Cerebellar nuclear complex (tissue), 1 donor: ENCODE measurements at places on chromosomes 16 and 17.

DNA sequence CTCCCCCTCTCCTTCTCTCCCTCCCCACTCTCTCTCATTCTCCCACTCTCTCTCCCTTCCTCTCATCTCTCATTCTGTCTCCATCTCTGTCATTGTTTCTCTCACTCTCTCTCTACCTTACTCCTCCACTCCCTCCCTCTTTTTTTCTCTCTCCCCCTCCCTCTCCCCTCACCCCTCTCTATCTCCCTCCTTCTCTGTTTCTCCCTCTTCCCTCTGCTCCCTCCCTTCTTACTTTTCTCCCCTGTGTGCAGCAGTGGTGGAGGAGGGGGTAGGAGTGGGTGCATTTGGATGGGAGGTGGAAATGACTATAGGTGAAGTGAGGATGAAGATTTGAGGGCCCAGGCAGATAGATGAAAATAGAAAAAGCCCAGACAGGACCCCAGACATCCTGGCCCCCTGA, 70.9 kb downstream of the HLF start:
- DNase-seq = no peak

DNA sequence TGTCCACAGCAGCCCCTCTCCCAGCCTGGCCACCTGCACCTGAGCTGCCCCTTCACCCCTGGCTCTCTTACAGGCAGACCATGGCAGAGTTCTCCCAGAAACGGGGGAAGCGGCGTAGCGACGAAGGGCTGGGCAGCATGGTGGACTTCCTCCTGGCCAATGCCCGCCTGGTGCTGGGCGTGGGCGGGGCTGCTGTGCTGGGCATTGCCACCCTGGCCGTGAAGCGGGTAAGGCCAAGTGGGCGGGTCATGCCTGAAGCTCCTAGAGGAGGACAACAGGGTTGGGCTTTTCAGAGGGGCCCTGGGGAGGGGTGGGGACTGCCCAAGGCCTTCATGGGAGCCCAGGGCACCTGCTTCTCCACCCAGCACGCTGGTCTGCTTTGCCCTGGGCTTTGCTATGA, 2.2 kb downstream of the MIEF2 start:
- no peak for DNase-seq

DNA sequence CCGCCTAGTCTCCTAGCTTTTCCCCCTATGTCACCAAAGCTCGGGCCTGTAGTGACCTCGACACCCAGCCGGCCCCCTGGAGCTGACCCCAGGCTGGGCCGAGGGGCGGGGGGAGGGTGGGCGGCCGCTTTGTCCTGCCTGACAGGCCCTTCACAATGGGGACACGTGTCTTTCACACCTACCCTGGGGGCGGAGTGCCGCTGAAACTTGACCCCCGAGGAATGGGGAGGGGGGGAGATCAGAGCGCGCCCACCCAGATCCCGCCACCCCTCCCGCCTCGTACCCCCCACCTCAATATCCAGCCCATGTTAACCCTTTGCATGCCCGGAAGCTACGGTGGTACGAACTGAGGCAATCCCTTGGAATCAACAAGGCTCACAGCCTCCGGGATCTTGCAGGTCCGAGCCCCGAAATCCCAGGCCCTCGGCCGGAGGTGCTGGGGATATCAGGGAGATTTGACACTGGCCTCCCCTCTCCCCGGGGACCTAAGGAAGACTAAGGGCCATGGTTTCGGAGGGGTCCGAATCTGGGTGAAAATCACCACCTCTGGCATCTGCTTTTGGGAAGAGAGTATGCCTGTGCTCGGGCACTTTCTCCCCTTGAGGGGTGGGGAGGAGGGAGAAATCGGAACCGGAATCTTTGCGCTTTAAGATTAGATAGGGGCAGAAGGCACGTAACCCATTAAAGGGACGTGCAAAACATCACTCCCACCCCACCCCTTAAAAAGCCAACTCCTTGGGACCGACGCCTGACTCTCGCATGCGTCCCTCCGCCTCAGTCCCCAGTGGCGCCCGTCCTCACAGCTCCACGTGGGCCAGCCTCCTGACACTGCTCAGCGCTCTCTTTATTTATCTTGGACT, 2.6 kb downstream of the NOG start:
- DNase-seq = no peak

DNA sequence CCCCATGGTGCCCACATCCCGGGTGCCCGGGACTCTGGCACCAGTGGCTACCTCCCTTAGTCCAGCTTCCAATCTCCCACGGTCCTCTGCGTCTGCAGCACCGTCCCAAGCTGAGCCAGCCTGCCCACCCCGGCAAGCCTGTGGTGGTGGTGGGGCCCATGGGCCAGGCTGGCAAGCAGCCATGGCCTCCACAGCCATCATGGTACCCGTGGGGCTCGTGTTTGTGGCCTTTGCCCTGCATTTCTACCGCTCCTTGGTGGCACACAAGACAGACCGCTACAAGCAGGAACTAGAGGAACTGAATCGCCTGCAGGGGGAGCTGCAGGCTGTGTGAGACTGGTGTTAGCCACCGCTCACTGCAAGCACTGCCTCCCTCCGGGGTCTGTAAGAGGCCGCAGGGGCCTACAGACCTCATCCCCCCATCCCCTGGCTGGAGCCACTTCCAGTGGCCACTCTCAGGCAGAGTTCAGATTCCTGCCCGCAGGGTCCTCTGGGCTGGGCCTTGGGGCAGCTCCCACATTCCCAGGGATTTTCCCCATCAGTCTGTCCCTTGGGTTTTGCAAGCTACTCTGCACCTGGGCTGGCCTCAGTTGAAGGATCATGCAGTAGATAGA, 3.9 kb upstream of the SETD1A start:
- DNase-seq = peak; percentile 31

DNA sequence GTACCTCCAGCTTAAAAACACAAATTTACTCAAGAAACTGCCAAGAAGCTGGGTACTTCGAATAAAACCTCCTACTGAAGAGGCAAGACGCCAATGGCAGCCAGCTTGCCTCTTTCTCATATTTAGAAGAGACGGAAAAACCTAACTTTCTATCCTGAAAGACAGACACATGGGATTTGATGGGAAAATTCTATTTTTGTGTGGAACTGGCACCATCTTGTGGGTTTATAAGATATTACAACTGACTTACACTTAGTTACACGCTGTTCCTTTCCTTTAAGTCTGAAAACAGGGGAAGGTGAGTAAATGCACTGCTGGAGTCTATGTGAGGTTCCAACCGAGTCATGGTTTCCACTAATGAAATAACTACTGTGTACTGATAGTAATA, 10.3 kb downstream of the ZNF18 start:
- DNase-seq = no peak

GRCh38 chr16:78836802-78837491, 737.5 kb downstream of the WWOX start:
- DNase-seq = no peak

GRCh38 chr16:85492295-85492864, 120.7 kb upstream of the GSE1 start:
- no peak for DNase-seq

DNA sequence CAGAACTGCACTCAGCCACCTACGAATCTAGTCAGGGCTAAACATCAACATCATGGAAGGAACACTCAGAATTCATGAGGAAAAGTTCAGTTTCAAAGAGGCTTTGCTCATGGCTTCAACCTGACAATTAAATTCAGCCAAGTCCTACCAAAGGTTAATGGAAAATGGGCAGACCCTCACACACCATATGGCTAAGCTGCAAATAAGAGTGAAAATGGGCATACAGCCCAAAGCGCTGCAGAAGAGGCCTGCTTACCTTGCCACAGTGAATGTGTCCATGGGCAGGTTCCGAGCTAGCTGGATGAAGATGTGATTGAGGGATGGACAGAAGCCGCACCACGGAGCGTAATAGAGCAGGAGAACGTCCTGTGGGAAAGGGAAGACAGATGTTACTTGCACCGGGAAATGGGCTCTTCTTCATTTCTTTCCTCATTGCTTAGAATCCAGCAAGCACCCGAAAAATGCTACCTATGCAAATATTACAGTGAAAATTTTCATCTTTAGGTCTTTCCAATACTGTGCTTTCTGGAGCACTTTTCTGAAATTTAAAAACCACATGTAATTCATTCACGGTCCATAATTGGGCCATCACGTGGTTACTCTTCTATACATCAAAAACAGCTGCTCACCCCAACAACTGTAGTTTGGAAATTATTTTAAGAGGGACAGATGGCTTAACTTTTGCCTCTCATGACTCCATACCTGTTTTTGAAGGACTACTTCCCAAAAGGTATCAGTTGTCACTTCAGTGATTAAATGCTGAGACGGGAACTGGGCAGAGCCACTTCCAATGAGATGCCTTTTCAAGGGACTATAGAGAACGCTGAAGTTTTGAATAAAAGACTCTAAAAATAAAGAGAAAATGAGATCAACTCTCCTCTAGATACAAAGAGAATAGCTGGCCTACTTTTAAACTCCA, 19.6 kb downstream of the SNN start:
- DNase-seq = no peak

DNA sequence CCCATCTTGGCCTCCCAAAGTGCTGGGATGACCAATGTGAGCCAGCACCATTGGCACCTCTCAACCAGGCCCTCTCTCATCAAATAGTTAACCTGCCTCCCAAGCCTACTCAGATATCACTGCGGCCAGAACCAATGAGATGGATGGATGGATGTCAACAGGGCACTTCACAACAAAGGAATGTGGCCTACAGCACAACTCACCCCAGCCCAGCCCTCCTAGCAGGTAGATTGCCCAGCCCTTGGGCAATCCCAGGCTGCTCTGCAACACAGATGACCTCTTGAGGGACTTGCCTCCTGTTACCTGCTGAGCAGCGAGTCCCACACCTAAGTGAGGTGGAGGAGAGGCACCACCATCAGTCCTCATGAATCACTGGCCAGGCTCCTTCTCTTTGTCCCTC, 22.6 kb upstream of the KIFC3 start:
- DNase-seq = no peak
